Left lobe of liver (tissue), 2 donors: ENCODE measurements at places on chromosomes 2 and 18. TPM values are rescaled to one million over a fixed set of nuclear protein-coding genes. Genes with fewer than 3 reads are reported as not detected.

The SMARCAL1 gene
- 6.5 TPM for total RNA-seq

The EMILIN1 gene
- total RNA-seq: 16.0 TPM

The CAVIN2 gene
- 8.6 TPM for total RNA-seq

The PRSS56 gene
- total RNA-seq: not detected

The ALLC gene
- 0.20 TPM for total RNA-seq

The TCF23 gene
- total RNA-seq: 0.10 TPM

The TTC31 gene
- total RNA-seq: 39.8 TPM

GRCh38 chr2:234250926-234251325 lies 200.4 kb downstream of the SPP2 start:
- DNase-seq: no peak

- DNase-seq: no peak
Observed at GRCh38 chr2:189608795-189609422, 28.3 kb upstream of the SLC40A1 start.

- DNase-seq: no peak
Observed at GRCh38 chr2:38631976-38632375, 29.2 kb upstream of the HNRNPLL start.

DNA sequence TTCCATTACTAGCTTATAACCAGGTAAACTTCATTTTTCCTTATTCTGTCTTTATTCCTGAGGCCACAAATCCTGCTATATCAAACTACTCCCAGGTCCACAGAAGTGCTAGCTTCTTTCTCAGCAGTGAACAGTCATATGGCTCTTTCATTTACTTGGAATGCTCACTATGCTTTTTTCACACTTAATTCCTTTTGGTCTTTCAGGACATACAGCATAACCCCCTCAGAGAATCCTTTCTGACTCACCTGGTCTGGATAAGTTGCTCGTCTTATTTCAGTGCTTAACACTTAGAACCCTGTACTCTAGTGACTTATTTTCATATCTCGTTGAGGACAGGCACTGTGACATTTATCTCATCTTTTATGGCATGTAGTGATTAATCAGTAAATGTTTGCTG lies 325.0 kb upstream of the UBE2E3 start:
- DNase-seq: no peak

- no peak for DNase-seq
Observed at GRCh38 chr2:169110916-169111315, 41.6 kb downstream of the DHRS9 start.

GRCh38 chr18:34322365-34323289 lies 97.9 kb upstream of the NOL4 start:
- DNase-seq: peak; percentile 56

GRCh38 chr2:68258851-68259250 lies 6.5 kb upstream of the PPP3R1 start:
- no peak for DNase-seq

DNA sequence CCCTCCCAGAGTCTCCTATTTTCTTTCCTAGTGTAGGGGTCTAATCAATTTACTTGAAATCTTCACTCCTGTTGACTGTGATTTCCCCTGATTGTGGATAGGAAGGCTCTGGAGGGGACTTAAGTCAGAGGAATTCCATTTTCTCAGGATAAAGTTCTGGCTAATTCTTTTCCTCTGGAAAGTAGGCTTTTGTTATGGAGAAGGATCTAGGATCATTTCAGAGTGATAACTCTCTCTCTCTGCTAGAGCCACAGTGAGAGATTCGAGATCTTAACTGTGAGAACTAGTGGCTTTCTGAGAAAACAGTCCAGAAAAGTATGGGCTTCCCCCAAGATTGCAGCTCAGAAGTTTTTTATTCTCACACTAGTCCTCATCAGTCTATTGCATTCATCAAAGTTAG lies 163.9 kb upstream of the TFPI start:
- no peak for DNase-seq

DNA sequence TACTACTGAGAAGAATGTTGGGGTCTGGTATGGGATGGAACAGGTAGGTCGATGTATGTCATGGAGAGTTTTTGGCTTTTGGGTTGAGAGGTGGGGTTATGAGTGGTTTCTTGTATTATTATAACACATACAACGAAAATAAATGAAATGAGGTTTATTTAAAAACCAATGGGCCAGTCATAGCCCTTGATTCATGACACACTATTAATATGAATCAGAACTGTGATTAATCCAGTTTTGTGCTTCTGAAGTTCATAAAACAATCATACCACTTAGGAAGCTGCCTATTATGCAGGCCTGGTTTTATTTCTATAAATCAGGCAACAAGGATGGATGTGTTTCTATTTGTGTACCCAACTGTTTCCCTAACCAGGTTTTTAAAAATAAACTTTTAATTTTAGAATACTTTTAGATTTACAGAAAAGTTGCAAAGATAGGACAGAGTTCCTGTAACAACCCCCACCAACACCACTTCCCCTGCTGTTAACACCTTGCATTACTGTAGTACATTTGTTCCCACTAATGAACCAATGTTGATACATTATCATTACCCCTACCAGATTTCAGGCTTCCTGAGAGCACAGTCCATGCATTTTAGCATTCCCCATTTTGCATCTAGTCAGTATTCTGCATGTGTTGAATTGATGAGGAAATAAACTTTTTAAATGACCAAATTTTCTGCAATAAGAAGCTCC lies 37.5 kb upstream of the NCOA1 start:
- no peak for DNase-seq

GRCh38 chr2:78068808-78069207 lies 546.6 kb upstream of the LRRTM4 start:
- DNase-seq: no peak

GRCh38 chr2:62658891-62659290 lies 46.6 kb upstream of the EHBP1 start:
- DNase-seq: no peak

DNA sequence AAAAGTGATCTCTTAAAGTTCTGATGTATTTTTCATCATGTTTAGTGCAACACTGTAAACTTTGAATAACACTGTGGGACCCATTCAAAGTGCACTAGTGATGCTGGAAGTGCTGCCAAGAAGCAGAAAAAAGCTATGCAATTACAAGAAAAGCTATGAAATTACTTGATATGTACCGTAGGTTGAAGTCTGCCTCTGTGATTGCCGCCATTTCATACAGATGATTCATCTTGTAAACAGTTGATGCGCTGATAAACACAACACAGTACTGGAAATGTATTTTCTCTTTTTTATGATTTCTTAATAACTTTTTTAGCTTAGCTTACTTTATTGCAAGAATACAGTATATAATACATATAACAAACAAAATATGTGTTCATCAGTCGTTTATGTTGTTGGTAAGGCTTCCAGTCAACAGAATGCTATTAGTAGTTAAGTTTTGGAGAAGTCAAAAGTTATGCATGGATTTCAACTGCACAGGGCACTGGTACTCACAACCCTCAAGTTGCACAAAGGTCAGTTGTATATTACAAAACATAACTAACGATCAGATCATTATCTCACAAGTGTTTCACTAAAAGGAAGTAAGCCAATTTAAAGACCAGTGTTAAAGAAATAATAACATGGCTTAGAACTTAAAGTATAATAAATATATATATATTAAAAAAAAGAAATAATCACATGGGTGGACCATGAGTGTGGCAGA lies 82.0 kb downstream of the SGPP2 start:
- DNase-seq: no peak

GRCh38 chr2:73050121-73050545 lies 21.4 kb downstream of the SFXN5 start:
- DNase-seq: no peak

DNA sequence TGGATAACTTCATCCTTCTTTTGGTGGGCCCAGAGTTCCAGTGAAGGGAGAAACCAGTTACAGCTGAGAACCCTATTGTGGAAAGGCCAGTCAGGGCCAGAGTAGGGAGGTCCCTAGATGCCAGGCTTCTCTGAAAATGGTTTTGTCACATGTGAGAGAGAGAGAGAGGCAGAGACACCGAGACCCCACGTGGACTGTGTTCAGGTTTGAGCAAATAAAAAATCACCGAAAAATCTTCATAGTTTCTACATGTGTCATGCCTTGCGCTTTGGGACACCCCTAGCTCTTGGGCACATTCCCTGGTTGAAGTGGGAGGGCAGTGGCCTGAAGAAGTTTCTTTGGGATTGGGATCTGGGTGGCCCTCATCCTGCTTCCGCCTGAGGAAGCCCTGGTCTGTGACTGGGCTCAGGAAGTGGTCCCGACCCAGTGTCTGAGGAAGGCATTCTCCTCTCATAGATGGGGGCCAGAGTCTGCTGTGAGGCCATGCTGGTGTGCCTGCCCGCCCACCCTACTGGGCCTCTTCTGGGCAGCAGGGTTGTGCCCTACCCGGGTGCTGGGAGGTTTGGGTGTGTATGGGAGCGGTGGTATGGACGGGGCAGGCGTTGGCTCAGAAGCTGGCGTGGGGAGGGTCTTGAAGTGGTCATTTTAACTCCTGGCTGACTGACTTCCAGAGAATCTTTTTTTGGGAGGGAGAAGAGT lies 16.1 kb downstream of the NCK2 start:
- no peak for DNase-seq

DNA sequence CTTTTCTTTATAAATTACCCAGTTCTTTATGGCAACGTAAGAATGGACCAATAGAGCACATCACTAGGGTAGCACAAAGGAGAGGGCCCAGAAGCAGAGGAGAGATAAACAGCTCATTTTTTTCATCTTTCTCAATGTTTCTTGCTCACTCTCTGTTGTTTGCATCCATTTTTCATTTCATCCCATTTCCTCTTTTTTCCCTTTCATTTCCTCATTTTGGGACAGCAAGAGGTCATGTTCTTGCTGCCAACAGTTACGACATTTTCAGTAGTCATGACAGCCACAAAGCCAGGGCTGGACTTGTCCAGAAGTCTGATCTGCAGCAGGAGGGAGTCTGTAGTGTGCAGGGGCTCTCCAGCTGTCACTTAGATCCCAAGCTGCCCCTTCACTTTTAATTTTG lies 52.7 kb upstream of the CYP1B1 start:
- DNase-seq: peak; percentile 57

DNA sequence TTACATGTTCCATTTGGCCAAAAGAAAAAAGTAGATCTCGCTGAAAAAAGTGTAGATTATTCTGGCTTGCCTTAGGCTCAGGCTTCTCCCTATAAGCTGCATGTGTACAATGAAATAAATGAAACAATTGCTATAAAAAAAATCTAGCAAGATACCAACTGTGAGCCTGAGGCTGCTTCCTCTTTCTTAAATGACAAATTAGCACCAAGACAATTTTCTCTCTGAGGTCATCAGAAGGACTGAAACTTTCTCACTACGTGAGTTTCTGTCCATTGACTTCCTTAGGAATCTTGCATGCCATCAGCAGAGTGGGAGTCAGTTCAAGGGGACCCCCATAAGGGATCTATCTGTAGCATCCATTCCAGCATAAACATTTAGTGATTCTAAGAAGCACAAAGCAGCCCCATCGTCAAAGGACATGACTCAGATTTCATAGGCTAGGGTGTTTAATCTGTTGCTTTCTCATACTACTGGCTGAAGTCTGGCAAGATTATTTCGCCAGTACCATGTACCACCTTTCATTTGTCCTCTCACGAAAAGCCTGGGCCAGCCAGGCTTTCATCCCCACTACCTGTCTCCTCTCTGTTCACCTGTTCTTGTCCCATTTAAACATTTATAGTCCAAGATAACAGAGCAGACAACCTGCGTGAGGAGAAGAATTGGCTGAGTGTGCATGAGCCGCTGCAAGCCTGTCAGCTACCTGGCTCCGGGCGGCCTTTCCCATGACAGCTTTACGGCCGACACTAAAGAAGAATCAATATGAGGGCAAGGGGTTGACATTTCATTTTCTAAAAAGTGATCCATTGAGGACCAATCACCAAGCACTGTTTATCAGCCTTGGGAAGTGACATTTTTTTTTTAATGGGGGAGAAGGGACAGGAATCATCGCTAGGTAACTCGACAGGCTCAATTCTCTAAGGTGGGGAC lies 120.0 kb downstream of the EPHA4 start:
- DNase-seq: no peak

DNA sequence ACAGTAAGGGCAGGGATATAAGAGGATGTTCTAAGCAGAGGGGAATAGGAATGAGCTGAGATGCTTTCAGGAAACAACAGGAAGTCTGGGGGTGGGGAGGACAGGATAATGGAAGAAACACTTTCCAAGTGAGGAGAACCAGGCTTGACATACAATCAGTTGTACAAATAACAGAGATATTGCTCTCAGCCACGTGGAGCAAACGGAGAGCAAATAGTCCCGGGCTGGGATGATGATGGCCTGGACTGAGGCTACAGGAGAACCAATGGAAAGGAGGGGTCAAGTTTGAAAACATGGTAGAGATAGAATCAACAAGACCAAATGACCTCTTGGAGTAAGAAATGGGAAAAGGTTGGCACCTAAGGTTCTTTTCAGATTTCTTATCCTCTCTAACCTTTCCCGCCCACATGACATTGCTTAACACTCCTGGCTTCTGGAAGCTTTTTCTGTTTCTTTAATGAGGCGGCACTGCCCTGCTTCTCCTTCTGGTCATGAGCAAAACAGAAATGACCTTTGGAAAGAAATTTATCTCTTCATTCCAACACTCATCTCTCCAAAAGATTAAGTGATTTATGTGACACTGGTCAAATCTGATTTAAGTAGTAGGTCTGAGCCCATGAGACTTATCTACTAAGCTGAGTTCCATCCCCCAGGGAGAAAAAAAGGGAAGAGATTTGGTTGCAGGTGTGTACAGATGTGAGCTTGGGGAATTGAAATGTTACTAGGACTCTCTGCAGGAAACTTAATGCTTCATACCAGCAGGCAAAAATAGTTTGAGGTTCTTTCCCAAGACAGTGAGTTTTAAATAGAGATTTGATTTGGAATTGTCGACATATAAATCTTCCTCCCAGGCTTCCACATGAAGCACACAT lies 442.9 kb upstream of the HNRNPA3 start:
- DNase-seq: no peak

- DNase-seq: no peak
Observed at GRCh38 chr2:212777020-212777491, 238.5 kb upstream of the ERBB4 start.

DNA sequence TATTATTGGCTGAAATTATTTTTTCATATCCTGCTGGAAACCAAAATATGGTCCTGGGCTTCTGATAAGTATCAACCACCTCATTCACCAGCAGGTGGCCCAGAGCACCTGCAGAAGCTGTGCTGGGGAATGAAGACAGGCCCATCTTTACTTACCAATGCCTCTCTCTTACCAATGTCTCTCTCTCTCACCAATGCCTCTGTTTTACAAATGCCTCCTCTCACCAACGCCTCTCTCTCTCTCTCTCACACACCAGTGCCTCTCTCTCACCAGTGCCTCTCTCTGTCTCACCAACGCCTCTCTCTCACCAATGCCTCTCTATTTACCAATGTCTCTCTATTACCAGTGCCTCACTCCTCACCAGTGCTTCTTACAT lies 2.3 kb upstream of the MAL start:
- DNase-seq: no peak

- DNase-seq: no peak
Observed at GRCh38 chr2:108612153-108612513, 77.9 kb downstream of the LIMS1 start.

- no peak for DNase-seq
Observed at GRCh38 chr18:48006415-48007175, 76.1 kb upstream of the SMAD2 start.

GRCh38 chr2:38066421-38067115 lies 9.4 kb downstream of the CYP1B1 start:
- no peak for DNase-seq

GRCh38 chr2:100581277-100581612 lies 18.5 kb downstream of the PDCL3 start:
- DNase-seq: no peak
